ENCODE measurements at places on chromosomes 12 and 14. TPM values are rescaled to one million over a fixed set of nuclear protein-coding genes. Genes with fewer than 3 reads are reported as not detected.

Gene SDSL
- total RNA-seq: 8.8 TPM

Gene OASL
- 1.5 TPM for total RNA-seq

Gene SRRM4
- not detected for total RNA-seq

Gene SLC5A8
- not detected for total RNA-seq

Gene CEBPE
- 0.13 TPM for total RNA-seq
